Activated CD4-positive, alpha-beta T cell treated with anti-CD3 and anti-CD28 coated beads, Interleukin-2, amount 50 U/mL, for 24 hours (primary cell): ENCODE measurements at places on chromosomes 7 and 10.

- DNase-seq, result no peak
Observed at GRCh38 chr10:124550293-124551034, 88.8 kb downstream of the LHPP start.

- no peak for DNase-seq
Observed at GRCh38 chr7:77569514-77570232, 32.6 kb downstream of the PTPN12 start.

- no peak for DNase-seq
Observed at GRCh38 chr7:91142743-91143142, 121.5 kb upstream of the FZD1 start.

- DNase-seq, result no peak
Observed at GRCh38 chr10:75233444-75234016, 2.2 kb downstream of the COMTD1 start.

GRCh38 chr10:48765527-48765926, 80.9 kb downstream of the WDFY4 start:
- no peak for DNase-seq

GRCh38 chr7:28961972-28962371, 3.8 kb upstream of the TRIL start:
- no peak for DNase-seq

DNA sequence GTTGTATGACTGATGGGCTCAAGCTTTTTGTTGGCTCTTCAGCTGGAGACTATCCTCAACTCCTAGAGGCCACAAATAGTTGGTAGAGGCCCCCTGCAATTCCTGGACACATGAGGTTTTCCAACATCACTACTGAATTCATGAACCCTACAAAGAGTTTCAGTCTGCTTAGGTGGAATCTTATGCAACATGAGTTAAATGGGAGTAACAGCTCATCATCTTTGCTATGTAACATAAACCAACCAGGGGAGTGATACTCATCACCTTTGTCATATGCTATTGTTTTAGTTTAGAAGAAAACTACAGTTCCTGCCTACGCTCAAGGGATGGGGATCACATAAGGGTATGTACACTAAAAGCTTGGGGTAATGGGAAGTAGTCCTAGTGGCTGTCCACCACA, 729.4 kb downstream of the SORCS1 start:
- DNase-seq, result no peak

DNA sequence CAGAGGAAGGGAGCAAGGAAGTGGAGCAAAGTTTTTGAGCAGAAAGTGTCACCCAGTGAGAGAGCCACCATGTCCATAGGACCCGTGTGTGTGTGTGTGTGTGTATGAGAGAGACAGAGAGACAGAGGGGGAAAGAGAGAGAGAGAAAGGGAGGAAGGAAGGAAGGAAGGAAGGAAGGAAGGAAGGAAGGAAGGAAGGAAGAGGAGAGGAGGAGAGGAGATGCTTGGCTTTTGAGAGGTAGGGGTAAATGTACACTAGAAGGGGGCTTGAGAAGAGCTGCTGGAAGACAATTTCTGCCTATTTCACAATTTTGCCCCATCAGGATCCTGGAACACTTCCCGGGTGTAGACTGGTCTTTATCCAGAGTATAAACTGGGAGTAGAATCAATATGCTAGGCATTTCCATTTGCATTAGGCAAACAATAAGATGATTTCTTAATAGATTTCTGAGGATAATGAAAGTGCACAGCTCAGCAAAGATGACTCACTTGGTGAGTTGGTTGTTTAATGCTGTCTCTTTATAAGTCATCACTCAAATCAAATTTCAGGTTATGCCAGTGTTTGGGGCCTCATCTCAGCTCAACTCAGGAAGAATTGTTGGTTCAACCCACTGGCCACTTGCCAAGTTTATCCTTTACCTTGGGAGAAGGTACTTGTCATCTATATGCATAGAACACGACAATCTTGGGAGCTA, 70.0 kb upstream of the FAM13C start:
- no peak for DNase-seq
